GM04503 (cell line): ENCODE measurements at places on chromosomes 3 and 15.
A peak's percentile ranks its signal among the peaks of the same experiment; 100 is the strongest.

DNA sequence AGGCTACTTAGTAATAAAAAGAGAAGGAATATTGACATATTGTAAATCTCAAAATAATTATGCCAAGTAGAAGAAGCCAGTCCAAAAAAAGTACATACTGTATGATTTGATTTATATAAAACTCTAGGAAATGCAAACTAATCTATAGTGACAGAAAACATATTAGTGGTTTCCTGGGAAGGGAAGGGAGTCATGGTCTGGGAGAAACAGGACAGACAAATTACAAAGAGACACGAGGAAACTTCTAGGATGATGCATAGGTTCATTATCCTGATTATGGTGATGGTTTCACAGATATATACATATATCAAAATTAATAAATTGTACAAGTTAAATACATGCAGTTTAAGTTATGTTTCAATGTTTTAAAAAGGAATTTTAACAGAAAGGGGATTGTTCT lies 81.0 kb upstream of the GOLGA8B start:
- no peak for DNase-seq

DNA sequence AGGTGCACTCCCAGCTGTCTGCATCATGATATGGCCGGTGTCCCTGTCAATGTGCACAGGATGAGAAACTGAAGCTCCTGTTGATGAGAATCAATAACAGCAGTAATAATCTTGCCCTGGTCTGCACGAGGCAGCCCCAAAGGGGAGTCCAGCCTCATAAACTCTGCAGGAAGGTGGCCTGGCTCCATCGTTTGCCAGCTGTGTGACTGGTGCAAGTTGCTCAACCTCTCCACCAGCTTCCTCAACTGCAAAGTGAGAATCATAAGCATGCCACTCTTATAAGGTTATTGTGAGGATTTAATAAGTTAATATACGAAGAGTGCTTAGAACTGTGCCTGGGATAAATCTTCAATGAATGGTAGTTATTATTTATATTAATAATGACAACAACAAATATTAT lies 203.4 kb upstream of the HES1 start:
- DNase-seq: no peak

GRCh38 chr15:50523851-50524251 lies 22.6 kb downstream of the USP50 start:
- peak; percentile 26 for DNase-seq

GRCh38 chr15:58332676-58333400 lies 99.0 kb upstream of the LIPC start:
- DNase-seq: peak; percentile 71

- no peak for DNase-seq
Observed at GRCh38 chr3:23390989-23391553, 187.9 kb downstream of the UBE2E2 start.

- no peak for DNase-seq
Observed at GRCh38 chr3:42314411-42314810, 48.4 kb upstream of the CCK start.

- DNase-seq: no peak
Observed at GRCh38 chr15:59569477-59569876, 42.1 kb upstream of the GCNT3 start.

- DNase-seq: no peak
Observed at GRCh38 chr3:141246224-141246957, 14.8 kb downstream of the PXYLP1 start.

DNA sequence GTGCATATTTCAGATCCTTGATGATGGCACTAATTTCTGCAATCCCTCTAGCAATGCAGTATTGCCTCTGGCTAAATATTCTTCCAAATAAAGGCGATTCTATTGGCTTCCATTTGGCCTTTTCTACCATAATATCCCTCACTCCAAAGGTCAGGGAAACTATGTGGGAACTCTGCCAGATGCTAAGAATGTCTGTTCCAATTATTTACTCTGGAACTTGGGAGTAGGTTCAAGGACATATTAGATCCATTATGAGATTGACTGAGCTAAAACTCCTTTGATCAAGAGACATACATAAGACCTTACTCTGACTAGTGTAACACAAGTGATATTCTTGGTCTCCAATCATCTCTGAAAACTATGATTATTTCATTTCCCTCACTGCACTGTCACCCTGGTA lies 674.5 kb upstream of the NECTIN3 start:
- DNase-seq: no peak

GRCh38 chr3:186786922-186787321 lies 3.5 kb downstream of the EIF4A2 start:
- no peak for DNase-seq

GRCh38 chr3:149145356-149145755 lies 15.9 kb downstream of the HPS3 start:
- DNase-seq: no peak

DNA sequence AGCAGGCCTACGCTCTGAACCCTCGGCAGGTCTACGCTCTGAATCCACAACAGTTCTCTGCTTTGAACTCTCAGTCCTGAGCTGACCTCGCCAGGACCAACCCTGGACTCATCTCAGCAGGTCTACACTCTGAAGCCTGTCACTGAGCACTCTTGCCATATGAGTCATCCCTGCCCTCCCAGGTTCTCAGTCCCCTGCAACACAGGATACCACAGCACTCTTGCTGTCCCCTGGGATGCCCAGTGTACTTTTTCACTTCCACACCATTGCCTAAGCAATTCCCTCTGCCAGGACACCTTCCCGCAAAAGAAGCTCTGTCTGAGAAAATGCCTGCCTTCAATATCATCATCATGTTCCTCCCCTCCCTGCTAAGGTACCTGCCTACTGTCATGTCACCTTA lies 42.0 kb downstream of the NUP210 start:
- peak; percentile 12 for DNase-seq

DNA sequence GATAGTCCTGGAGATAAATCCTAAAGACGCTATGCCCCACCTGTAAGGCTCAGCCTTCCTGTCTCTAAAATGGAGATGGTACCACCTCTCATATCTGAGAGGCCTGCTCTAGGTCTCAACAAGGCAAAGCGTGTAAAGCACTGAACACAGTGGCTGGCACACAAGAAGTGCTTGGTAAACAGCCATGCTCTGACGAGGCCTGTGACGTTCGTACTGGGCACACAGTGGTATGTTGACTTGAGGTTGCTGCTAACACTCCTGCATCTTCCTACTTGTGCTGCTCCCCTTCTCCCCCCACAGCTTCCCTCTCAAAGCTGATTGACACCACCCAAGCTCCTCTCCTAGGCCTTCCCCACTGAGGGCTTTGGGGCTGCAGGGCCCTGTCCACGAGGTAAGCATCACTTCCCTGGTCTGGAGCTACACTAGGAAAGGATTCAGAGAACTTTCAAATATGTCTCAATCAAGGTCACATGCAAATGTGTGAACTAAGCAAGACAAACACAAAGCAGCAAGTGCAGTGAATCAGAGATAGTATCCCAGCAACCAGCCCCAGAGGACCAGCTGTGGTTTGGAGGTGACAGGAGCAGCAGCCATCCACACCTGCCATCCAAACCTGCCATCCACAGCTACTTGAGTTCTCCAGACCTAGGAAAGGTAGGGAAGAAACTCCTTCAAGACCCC lies 177.5 kb downstream of the STT3B start:
- DNase-seq: no peak

GRCh38 chr3:197882586-197882985 lies 67.4 kb upstream of the RPL35A start:
- no peak for DNase-seq

DNA sequence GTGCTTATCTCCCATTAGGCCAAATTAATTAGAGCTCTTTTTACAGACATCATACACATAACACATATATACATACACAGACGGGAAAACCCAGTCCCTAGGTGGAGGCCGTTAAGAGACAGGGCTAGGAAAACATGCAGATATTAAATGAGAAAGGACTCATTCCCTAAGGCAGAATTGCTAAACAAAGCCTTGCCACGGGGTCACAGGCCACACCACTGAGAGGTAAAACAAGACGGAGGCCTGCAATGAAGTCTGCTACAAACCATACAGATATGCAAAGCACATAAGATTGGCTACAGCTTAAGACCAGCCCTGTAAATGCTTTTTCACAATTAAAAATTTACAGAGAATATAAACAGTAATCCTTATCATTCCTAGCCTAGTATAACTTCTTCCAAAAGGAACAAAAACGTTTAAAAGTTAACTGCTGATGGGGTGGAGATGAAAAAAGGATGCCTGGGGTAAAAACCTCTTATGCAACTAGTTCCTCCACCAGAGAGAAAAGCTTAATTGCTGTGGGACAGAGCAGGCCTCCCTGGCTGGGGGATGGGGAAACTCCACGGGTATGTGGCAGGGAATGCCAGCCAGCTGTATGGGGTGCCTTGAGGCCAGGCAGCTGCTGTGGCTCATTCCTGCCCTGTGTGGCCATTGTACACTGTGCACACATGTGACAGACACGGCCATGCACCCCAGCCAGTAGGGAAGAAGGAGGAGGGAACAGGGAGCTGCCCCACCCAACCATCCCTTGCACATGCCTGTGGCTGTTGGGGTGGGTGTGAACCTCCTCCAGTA lies 481.4 kb upstream of the LMCD1 start:
- no peak for DNase-seq

GRCh38 chr15:84658788-84659411 lies 901 bp upstream of the NMB start:
- DNase-seq: no peak

GRCh38 chr15:99117563-99118257 lies 12.8 kb downstream of the SYNM start:
- no peak for DNase-seq

GRCh38 chr3:156670077-156670476 lies 4.3 kb upstream of the TIPARP start:
- DNase-seq: no peak

DNA sequence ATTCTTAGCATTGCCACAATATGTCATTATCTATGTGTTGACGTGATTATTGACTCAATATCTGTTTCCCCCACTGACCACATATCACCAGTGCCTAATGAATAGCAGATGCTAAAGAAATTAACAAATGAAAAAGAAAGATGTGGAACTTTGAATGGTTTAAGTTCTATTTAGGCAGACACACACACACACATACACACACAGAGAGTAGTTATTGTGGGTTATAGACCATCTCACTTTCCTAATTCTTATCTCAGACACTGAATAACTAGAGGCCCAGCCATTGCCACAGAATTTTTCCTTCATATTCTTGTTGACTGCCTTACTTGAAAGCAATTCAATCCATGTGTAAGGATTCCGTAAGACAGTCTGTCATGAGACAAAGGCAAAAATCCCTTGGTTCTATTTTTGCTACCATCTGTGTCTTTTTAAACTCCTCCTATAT lies 61.9 kb upstream of the PHLDB2 start:
- no peak for DNase-seq

DNA sequence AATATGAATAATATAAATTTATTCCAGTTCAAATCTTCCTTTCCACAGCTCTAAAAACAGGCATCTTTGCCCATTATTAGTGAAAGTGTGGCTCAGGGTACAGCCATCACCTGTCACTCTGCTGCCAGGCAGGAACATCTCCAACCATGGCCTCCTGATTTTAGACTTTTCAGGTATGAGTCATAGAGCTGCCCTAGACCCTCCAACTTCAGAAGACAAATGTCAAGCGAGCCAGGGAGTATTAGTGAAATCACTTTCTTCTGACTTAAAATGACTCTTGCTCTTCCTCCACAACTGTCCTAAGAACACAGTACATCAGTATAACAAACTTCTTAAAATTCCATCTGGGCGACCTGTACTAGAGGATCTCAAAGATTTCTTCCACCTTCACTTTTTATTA lies 78.1 kb upstream of the AKAP13 start:
- no peak for DNase-seq

DNA sequence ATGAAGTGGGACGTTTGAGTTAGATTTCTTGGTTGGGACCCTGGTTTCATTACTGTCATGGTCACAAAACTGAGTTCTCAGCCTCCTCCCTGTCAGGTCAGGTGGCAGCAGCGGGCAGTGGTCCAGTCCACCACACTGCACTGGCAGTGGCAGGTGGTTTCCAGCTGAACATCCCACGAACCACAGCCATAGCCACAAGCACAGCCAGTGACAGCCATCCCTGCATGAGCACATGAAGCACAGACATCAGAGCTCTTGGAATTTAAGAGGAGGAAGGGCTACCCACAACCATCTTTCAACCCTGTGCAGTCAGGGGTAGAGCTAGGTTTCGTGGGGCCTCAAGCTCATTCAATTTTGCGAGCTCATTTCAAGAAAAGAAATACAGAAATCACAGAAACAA lies 1.5 kb downstream of the RETNLB start:
- no peak for DNase-seq

DNA sequence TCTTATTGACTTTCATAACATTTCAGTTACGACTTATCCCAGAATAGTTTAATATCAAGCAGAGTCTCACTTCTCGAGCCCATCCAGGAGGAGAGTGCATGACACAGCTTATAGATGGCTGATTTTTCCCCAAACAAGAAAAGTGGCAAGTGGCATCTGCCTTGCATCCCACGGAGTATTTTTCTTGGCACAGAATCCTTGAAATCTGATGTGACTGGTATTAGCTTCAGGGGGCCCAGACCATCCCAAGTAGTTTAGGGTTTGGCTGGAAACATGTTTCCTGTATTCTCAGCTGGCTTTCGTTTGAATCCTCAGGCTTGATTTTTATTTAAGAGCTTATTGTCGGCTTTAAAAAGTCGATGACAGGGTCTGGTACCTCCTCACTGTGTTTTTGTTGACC lies 20.7 kb upstream of the FBXL22 start:
- no peak for DNase-seq

DNA sequence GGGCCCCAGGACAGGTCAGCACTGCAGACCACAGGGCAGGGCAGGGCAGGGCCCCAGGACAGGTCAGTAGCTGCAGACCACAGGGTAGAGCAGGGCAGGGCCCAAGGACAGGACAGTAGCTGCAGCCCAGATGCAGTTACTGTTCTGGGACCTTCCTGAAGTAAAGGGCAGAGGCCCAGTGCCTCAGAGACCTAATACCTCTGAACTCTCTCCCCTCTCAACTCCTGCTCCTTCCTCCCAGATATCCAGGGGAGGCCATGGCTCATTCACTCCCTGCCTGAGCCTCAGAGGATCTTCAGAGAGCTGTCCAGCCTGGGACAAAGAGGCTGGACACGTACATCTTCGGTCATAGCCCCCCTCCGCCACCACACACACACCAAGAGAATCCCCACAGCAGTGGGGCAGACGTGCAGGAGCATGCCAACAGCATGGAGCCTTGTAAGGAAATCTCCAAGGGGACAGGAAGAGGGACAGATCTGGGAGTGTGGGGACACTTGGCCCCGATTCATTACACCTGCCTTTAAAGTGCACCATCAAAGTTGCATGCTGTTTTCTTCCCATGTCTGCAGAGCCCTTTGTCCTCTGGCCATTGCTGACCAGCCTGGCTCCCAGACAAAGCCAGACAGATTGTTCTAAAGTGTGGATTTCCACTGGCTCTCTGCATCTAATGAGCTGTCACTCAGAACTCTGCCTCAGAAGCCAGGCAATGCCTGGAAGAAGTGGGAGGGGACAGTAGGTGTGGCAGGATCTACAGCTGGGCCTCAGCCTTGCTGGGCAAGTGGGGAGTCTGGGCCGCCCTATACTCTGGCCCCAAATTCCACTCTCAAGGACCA lies 24.2 kb upstream of the BUB1B start:
- DNase-seq: no peak

DNA sequence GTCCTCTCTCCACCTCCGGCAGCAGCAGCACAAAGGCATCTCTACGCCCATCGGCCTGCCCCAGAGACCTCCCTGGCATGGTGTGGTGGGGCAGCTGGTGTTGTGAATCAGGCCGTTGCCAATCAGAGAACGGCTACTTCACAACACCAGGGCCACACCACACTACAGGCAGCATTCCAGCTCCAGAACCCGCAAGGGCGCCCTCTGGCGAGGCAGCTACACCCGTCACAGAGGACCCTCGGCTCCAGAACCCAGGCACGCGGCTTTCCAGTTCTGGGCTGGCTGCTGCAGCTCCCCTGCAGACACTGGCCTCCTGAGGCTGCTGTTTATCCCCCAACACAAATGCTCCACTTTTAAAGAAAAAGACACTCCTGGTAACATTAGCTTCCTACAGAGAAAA lies 127.5 kb upstream of the TOPAZ1 start:
- DNase-seq: no peak
